Osteoblast (primary cell): ENCODE measurements at places on chromosomes 5 and 9. TPM values are rescaled to one million over a fixed set of nuclear protein-coding genes. Genes with fewer than 3 reads are reported as not detected.

GRCh38 chr9:137116728-137117127 lies 2.2 kb upstream of the DPP7 start:
- no peak for DNase-seq
- H3K36me3 ChIP-seq, result peaks cover 4% of the 10 kb centered on the region
- no peak overlapping the region for H3K4me3 ChIP-seq
- no peaks in the 10 kb centered on the region for H3K27me3 ChIP-seq
- no peaks in the 10 kb centered on the region for H3K4me1 ChIP-seq
- H3K27ac ChIP-seq, result no peak overlapping the region

GRCh38 chr5:122870219-122870856 lies 24.9 kb downstream of the SNX24 start:
- H3K4me3 ChIP-seq, result no peak overlapping the region
- no peaks in the 10 kb centered on the region for H3K36me3 ChIP-seq

Gene ERCC8
- total RNA-seq, result 20.0 and 23.2 TPM in 2 replicates

Gene RANBP17
- total RNA-seq, result 4.0 and 5.0 TPM in 2 replicates

Gene CER1
- total RNA-seq, result not detected in 2 replicates
